ENCODE measurements at places on chromosomes 7 and 10.

- DNase-seq, result no peak
Measured at GRCh38 chr7:131328377-131329175, 900 bp downstream of the MKLN1 start.

- DNase-seq, result no peak
Measured at GRCh38 chr7:28984217-28984616, 26.1 kb upstream of the TRIL start.

DNA sequence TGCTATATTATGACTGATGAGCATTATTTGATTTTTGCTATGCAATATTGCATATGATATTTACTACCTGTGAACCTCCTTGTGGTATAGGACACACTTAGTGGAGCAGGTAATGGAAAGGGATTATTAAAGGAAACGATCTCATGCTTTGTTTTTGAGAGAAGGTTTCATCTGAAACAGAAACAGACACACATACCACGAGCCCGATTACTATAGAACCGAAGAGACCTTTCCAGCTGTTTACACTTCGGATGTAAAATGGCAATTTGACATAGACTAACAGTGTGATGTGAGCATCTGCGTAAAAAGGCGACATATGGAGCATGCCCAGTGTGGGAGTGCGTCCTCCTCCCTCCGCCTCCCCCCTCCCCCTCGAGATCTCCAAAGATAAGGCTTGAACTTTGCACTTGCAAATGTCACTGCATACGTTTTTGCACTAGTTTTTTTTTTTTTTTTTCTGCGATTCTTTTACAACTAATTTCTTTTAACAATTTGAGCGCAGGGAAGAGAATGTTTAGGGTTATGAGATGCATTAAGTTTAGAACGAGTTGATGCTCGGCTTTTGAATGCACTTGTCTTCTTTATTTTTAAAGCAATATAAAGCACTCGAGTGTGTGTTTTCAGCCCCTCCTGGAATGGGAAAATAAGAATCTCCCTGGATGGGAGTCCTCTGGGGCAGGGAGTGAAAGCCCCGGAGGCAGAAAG lies 251.0 kb downstream of the NSUN6 start:
- peak; percentile 2 for DNase-seq

GRCh38 chr10:132329565-132330485 lies 2.2 kb upstream of the LRRC27 start:
- peak; percentile 39 for DNase-seq

DNA sequence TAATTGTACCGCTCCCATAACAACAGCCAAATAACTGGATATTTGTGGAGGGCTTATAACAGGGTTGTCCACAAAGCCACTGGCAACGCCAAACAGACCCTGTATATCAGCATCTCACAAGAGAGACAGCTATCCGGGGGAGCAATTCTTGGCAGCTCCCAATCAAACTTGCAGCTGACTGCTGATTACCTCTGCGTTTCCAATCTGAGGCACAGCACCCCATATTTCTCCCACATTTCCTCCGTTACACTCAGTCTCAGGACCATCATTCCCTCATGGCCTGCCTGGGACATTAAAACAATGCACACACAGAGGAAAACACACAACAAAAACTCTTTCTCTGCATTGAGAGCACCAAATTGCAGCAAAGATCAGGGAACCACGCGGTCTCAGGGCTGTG lies 67.8 kb upstream of the SDK1 start:
- no peak for DNase-seq

GRCh38 chr7:45193828-45194227 lies 36.2 kb downstream of the RAMP3 start:
- no peak for DNase-seq

DNA sequence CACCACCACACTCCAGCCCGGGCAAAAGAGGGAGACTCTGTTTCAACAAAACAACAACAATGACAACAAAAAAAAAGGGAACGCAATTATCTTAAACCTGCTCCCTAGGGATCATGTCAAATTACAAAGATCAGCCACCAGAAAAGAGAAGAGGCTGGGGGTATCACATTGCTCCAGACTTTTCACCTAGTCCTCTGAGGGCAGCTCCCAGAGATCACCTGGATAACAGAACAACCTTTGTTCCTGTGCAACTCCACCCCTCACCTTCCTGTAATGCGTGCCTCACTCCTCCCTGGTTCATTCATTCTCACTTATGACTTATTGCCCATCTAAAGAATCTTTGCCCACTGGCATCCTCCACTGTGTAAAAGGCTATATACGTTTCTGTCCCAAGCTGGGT lies 31.8 kb downstream of the SVOPL start:
- DNase-seq, result no peak

GRCh38 chr10:101851411-101852116 lies 8.0 kb upstream of the KCNIP2 start:
- no peak for DNase-seq

Data from CD4-positive, alpha-beta T cell treated with Interleukin-21 for 1 hour (primary cell).